ENCODE measurements at places on chromosomes 13 and 19.

DNA sequence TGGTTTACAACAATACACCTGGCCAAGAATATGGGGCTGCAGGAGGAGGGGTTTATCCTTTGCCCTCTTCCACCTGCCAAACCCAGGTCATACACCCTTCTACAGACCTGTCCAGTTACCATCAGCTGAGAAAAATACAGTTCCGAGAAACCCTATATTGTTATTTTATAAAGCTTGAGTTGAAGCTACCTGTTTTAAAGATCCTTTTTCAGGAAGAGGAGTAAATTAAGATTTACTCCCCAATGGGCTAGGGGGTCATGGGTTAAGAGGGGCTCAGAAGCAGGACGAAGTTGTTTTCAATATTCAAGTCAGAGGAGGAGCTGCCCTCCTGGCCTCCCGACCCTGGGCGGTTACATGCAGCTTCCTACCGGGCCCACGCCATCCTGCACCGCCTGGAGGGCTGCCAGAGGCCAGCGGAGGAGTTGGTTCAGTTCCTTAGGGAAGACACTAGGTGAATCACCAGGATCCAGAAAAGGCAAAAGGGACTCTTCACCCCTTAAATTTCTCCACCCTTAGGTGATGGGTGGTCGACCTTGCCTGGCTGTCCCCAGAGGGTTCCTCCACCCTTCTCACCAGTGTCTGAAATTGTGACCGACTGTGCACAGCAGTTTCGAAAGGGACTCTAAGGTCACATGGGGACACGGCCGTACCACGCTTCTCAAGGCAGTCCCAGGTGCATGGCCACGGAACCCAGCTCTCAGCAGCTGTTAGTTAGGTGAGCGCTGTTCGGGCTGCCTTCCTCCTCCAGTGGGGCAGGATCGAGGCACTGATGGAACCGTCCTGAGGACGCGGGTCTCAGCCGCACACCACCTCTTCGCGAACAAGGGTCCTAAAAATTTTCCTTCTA, 1.2 kb downstream of the GJB2 start:
- DNase-seq: no peak

- DNase-seq: no peak
Observed at GRCh38 chr19:30596813-30597399, 224.7 kb downstream of the ZNF536 start.

DNA sequence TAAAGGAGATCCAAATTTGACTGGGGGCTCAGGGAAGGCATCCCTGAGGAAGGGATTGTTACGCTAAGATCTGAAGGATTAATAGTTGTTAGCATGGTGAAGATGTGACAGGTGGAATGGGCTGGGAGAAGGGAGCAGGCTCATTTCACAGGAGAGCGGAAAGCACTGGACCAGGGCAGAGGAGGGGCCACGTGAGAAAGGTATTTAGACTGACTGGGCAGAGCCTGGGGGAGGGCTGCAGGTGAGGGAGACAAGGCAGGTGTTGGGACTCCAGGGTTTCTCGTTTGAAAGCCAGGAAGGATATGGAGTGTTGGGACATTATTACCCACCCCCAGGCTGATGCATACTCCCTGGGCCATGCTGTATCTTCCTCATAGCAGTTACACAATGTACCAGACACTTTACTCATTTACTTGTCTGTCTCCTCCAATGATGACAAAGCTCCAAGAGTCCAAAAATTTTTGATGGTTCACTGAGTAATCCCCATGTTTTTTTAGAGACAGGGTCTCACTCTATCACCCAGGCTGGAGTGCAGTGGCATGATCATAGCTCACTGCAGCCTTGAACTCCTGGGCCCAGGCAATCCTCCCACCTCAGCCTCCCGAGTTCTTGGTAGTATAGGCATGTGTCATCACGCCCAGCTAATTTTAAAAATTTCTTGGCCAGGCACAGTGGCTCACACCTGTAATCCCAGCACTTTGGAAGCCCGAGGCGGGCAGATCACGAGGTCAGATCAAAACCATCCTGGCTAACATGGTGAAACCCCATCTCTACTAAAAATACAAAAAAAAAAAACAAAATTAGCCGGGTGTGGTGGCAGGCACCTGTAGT, 2.3 kb downstream of the TRAPPC6A start:
- DNase-seq: no peak

DNA sequence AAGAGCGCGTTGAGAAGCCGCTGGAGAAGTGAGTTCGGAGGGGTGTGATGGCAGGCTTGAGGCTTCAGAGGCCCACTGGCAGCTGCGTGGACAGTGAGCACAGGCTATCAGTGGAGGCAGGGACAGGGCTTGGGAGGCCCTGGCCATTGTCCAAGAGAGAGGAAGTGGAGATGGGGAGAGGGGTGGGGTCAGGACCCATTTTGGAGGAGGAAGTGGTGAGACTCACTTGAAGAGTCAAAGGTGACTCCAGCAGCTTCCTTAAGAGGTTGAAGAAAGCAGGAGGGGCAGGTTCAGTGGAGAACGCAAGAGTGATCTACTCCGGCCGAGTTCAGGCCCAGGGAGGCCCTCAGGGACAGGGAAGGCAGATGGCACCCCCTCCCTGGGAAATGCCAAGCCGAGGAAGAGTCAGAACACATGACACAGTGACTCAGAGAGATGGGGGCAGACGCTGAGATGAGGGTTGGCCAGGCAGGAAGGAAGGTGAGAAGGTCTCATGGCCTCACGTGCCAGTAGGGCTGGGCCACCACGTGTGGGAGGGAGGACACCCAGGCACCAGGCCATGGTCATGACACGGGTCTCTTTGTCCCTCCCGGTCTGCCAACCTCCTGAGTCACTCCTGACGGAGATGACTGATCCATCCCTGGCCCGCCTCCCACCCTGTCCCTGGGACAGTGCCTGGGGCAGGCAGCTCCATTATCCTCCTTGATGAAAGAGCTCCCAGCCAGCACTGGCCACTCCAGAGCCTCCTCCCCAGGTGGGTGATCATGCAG, 10.1 kb upstream of the CD22 start:
- DNase-seq: no peak

GRCh38 chr19:51398096-51398704, 7.8 kb upstream of the C19orf84 start:
- DNase-seq: no peak

DNA sequence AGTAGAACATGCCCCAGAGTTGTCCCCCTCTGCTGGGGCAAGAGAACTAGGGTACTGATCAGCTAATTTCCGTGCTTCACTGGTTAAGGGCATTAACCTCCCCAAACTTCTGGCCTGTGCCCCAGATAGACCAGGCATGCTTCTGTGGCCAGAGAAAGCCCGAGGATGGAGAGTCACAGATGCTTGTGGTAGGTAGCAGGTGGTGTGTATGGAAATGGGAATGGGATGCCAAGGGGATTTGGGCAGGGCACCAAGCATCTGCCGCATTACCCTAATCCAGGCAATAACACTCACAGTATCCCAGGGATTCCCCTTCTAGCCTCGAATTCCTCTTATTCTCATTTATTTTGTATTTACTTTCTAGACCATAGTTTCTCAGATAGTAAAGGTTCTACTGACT, 124.8 kb upstream of the KLF12 start:
- no peak for DNase-seq

- DNase-seq: peak; percentile 95
Observed at GRCh38 chr13:114128624-114129522, 3.5 kb downstream of the RASA3 start.

GRCh38 chr19:18493440-18494266, 28.2 kb downstream of the ELL start:
- DNase-seq: no peak

GRCh38 chr19:43594710-43595604, 977 bp downstream of the IRGQ start:
- peak; percentile 64 for DNase-seq

GRCh38 chr19:1261538-1261797, 7.7 kb upstream of the CIRBP start:
- DNase-seq: no peak

DNA sequence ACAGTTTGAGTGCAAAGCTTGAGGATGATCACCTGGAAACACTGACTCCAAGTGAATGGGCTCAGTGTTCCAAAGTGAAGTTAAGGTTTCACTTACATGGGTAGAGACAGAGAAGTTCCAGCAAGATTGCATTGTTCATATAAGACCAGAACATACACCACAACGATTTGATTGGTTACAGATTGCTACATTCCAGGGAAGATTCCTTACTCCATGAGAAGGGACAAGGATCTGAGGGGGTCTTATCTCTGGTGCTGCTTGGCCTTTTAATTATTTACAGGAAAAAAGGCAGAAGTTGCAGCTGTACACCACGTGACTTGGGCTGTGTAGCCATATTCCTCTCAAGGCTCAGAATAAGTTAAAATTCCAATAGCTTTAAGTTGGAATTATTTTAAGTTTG, 12.3 kb downstream of the WDFY2 start:
- no peak for DNase-seq

GRCh38 chr13:42612021-42612765, 38.2 kb downstream of the TNFSF11 start:
- DNase-seq: no peak

DNA sequence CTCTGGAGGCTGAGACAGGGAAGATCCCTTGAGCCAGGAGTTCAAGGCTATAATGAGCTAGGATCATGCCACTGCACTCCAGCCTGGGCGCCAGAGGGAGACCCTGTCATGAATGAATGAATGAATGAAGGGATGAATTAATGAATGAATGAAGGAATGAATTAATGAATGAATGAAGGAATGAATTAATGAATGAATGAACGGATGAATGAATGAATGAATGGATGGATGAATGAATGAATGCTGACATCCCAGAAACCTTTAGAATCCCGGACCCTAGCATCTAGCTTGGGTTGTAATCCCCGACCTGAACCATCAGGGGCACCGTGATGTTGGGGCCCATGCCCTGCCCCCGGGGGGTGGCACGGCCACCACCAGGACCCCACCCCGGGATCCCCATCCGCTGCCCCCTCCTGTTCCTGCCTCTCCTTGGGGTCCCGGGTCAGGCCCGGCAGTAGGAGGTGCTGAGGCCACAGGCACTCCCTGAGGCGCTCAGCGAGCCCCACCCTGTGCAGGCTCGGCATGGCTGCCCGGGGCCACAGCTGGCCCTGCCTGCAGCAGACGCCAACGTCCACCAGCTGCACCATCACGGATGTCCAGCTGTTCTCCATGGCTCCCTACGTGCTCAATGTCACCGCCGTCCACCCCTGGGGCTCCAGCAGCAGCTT, 3.4 kb downstream of the EBI3 start:
- no peak for DNase-seq

DNA sequence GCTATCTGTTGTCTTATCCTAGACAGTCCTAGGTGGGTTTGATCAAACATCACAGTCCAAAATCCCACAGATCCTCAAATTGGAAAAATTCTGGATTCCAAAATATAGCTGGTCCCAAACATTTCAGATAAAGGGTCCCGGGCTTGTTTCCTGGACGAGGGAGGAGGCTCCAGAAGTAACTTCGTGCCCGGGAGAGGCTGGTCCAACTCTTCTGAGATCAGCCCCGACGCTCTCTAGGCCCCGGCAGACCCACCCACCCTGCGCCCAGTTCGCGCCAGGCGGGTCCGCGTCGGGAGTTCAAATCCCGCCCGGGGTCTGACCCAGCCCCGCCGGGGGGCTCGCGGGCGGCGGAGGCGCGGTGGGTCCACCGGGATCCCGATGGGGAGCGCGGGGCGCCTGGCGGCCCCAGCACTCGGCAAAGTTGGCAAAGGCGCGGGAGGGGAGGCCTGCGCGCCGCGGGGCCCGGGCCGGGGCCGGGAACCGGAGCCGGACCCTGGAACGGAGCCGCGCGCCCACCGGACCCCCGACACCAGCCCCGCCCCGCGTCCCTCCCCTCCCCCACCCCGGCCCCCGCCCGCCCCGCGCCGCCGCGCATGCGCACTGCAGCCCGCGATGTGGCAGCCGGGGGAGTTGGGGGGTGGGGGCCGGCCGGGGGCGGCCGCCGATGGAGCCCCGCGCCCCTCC, 513 bp downstream of the MIER2 start:
- peak; percentile 36 for DNase-seq

DNA sequence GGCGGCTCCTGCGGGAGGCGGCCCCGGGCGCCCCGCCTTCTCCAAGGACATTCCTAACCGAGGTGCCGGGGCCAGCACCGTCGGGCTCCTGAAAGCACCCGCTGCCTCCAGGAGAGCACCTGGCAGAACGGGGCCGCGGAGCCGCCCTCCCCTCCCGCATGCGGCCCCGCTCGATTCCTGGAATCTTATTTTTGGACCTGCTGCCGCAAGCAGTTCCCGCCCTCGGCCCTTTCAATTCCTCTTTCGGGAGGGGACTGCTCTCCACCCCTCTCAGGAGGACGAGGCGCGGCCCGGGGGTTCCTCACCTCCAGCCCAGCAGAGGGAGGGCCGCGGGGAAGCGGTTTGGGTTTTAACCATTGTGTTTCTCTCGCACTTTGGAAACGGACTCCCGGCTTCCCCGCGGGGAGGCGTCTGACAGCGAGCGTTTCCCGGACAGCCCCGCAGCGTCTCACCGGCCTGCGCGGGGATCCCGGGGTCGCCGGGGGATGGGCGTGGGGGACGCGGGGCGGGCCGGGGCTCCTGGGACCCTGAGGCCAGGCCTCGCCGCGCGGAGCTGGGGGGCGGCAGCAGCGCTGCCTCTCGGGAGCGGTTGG, 849 bp downstream of the GAS6 start:
- peak; percentile 65 for DNase-seq

DNA sequence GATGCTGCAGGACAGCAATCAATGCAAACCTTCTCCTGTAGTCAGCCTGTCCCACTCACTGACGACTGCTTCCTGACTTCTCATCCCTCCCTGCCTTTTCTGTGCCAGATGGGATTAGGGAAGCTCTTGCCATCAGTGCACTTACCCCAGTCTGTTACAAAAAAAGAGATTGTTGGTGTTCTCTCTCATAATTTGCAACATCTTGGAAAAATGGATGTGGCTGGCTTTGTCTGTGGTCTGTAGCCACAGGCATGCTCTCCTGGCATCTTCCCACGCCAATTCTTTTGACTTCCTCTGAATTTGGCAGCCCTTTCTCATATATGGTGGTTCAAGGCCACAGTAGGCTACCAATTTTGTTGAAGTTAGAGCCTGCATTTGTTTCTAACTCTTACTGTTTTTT, 11.6 kb upstream of the HTR2A start:
- DNase-seq: no peak

- DNase-seq: no peak
Observed at GRCh38 chr19:4379383-4380253, 20.7 kb downstream of the SH3GL1 start.

DNA sequence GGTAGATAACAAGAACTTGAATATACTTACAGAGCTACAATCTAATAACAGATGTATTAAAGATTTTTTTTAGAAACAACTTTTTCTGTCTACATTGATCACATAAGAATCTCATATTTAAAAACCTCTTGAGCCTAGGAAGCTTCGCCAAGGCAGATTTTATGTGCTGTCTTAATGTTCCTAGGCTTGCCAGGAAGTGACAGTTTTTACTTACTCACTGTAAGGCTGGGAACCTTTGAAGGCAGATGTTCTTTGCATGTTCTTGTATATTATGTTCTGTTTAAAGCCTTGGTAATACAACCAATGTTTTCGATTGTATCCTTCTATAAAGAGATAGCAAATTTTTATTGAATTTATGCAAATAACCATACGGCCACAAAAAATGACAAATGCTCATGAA, 492.7 kb downstream of the GPC5 start:
- no peak for DNase-seq
